8988T (cell line): ENCODE measurements at places on chromosomes 16 and 17.

DNA sequence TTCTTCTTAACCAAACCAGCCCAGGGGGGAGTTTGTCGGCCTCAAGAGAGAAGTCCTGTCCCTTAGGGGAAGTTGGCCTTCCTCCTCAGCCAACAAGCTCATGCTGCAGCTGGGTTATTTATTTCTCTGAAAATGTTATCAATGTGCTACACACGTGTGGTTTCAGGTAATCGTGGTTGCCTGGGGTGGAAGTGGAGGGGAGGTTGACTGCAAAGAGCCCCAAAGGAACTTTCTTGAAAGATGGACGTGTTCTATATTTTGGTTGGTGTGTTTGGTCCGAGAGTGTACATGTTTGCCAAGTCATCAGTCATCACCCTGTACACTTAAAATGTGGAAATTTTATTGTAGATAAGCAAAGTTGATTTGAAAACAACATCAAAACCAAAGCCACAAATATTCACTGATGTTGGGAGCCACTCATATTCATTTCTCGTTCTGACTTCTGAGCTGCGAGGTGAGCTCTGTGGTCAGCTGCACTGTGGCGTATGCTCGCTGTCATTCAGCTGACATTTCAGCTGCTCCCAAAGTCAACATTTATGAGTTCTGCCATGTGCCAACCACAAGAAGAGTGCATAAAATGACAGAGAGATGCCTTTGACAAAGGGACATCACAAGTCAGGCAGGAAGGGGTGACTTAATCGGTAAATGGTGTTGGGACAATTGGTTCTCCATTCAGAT lies 26.5 kb upstream of the ADGRG1 start:
- no peak for DNase-seq

DNA sequence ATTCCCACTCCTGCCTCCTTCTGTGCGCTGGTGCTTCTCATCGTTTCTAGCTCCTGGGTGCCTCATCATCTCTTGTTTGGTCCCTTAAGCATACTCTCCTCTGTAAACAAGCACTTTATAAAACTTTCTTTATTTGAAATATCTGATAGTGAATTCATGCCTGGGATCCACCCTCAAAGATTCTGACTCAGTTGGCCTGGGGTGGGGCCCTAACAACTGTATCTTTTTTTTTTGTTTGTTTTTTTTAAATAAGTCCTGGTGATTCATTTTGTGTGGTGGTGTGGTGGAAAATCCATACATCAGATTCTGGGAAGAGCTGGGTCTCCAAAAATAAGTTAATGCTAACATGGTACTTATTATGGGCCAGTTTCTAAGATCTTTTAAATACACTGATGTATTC lies 678.3 kb downstream of the TOX3 start:
- no peak for DNase-seq

GRCh38 chr16:86563469-86564345 lies 2.9 kb upstream of the FOXC2 start:
- DNase-seq, result peak; percentile 82

- DNase-seq, result no peak
Measured at GRCh38 chr16:49608779-49609178, 235.2 kb downstream of the C16orf78 start.

DNA sequence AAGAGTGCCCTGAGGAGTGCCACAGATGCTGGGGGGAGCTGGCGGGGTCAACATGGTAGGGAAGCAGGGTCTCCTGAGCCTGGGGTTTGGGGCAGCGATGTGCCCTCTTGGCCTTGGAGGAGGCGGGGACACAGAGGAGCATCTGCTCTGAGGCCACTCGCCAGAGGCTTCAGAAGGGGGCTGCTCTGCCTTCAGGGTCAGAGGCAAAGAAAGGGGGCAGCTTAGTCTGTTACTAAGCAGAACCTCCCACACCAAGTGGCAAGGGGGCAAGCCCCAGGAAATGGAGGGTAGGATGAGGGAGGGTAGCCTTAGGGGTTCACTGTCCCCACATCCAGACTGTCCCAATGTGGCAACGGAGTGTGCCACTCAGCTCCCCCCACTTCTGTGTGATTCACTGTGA lies 18.3 kb downstream of the CCDC182 start:
- no peak for DNase-seq
